ENCODE measurements at places on chromosomes 12 and 14.

DNA sequence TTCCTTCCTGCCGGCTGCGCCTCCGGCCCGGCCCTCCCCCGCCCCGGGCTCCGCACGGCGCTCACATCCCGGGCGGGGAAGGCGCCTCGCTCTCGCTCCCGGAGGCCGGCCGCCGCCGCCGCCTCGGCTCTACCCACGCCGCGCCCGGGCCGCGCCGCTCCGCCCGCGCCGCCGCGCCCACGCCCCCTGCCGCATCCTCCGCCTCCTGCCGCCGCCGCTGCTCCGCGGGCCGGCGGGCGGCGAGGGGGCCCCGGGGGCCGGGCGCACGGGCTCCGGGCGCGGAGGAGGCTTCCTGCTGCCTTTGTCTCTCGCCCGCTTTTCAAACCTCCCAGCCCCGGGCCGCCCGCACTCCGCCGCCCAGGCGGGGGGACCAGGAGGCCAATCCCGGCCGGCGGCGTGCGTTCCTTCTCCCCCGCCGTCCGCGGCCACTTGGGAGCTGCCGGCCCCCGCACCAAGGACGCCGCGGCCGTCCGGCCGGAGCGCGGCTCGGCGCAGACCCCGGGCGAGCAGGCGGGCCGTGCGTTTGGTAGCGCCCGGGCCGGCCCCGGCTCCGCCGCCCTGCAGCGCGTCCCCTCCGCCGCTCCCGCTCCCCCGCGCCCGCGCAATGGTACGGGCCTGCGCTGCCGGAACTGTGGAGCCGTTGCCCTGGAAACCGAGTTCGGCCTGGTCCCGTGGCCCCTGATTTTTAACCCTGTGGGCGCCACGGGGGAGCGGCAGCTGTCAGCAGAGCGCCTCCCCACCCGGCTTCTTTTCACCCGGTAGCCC is at the start of gene FBXL14:
Gene FBXL14 (minus strand): TSS at position 321 of the 765 bp plus-strand sequence. CDS start 515 bp downstream, outside the sequence.
- H3K4me1 ChIP-seq = peaks cover 50% of the 10 kb centered on the region
- H3K27me3 ChIP-seq = no peaks in the 10 kb centered on the region
- H3K27ac ChIP-seq = peak within 1 kb of the TSS; percentile 93
- DNase-seq = peak; percentile 91

- H3K4me1 ChIP-seq = no peaks in the 10 kb centered on the region
- no peaks in the 10 kb centered on the region for H3K27me3 ChIP-seq
- no peak overlapping the region for H3K27ac ChIP-seq
- DNase-seq = no peak
- no peak overlapping the region for H3K4me3 ChIP-seq
These were observed 152.1 kb downstream of the METTL25 start for GRCh38 chr12:82510386-82510785.

- H3K27ac ChIP-seq = peak overlapping the region; percentile 11
- H3K27me3 ChIP-seq = peaks cover 17% of the 10 kb centered on the region
- peaks cover 10% of the 10 kb centered on the region for H3K4me1 ChIP-seq
- peak overlapping the region; percentile 81 for H3K4me3 ChIP-seq
- no peaks in the 10 kb centered on the region for H3K36me3 ChIP-seq
These were observed 196.9 kb downstream of the ALG10 start for GRCh38 chr12:34219046-34219770.

DNA sequence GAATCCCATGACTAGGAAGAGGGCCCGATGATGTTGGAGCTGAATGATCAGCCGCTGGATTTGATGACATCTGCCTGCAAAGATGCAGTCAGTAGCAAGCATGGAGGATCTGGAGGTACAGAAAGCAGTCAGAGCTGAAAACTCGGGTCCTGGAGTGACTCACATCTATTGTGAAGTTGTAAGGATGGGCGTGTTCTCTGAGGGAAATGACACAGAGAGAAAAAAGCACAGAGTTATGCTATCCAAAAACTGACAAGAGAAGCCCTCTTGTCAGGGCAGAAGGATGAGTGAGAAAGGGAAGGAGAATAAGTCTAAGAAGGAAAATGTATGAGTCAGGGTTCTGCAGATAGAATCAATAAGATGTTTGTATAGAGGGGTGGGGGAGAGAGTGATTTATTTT is 380.4 kb upstream of the CCDC196 start:
- no peak for DNase-seq
- H3K4me1 ChIP-seq = peaks cover 4% of the 10 kb centered on the region
- no peaks in the 10 kb centered on the region for H3K27me3 ChIP-seq
- no peak overlapping the region for H3K4me3 ChIP-seq

DNA sequence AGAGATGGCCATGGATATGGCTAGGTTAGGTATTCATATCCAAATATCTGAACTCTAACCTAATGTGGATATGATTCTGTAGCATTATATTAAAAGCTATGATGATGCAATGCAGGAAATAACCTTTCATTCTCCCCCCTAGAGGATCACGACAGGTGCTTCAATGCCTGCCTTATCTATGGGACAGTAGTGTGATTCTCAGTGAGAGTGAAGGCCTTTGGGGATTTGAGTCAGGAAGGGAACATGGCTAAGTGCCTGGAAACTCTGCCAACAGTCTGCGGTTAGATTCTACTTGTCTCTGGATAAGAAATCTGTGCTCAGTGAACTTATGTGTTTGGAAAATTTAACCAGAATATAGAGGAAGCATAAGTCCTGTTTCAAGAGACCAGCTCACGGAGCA is 81.8 kb downstream of the SLC38A1 start:
- peaks cover 98% of the 10 kb centered on the region for H3K36me3 ChIP-seq
- H3K4me1 ChIP-seq = peaks cover 47% of the 10 kb centered on the region
- no peak overlapping the region for H3K4me3 ChIP-seq
- H3K27ac ChIP-seq = peak overlapping the region; percentile 90

DNA sequence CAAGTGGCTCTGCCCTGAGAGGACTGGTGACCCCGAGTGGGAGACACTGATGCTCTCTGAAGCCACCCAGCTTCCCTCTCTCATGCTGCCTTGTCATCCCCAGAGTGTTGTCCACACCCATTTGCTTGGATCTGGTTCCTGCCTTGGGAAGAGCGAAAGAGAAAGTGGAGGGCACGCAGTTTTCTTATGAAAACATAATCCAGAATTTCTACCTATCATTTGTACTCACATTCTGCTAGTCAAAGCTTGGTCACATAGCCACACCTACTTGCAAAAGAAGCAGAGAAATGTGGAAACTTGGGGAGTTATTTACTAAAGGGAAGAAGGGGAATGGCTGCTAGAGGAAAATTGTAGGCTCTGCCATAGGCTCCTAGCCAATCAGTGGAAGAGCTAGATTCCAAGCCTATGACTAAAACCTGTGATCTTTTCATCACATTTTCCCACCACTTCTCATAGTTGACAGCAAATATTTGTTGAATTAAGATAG is 326.3 kb downstream of the ZFP36L1 start:
- no peak for DNase-seq
- no peak overlapping the region for H3K4me3 ChIP-seq
- H3K27ac ChIP-seq = no peak overlapping the region
- H3K27me3 ChIP-seq = no peaks in the 10 kb centered on the region
- peaks cover 2% of the 10 kb centered on the region for H3K36me3 ChIP-seq

GRCh38 chr12:69151254-69151764 is 88.1 kb upstream of the CPSF6 start:
- peaks cover 32% of the 10 kb centered on the region for H3K4me1 ChIP-seq
- no peak overlapping the region for H3K27ac ChIP-seq
- DNase-seq = no peak
- H3K27me3 ChIP-seq = no peaks in the 10 kb centered on the region
- H3K4me3 ChIP-seq = no peak overlapping the region
- no peaks in the 10 kb centered on the region for H3K36me3 ChIP-seq

DNA sequence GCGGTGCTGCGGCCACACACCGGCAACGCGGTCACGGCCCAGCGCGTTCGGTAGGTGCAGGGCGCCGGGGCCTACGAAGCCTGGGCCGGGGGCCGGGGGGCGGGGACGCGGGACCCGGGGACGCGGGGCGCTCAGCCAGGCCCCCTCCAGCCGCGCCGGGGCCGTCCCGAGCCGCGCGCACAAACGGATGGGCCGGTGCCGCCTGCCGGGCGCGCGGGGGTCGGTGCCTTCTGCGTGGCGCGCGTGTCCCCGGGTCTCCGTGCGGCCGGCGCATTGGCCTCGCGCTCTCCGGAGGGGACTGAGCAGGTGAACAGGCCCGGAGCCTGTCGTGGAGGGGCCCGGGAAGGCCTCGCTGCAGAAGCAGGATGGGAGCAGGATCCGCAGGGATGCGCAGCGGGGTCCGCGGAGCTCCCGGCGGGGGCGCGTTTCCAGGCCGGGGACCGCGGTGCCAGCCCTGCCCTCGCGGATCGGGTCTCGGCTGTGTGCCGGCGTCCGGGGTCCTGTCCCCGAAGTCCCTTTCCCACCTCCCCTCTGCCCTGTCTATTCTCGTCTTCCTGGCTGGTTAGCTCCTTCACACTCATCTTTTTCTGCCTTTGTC is 421 bp downstream of the GLT1D1 start:
- H3K4me1 ChIP-seq = peaks cover 1% of the 10 kb centered on the region
- H3K27me3 ChIP-seq = peaks cover 49% of the 10 kb centered on the region
- no peak for DNase-seq
- H3K36me3 ChIP-seq = no peaks in the 10 kb centered on the region

- H3K4me1 ChIP-seq = no peaks in the 10 kb centered on the region
- H3K36me3 ChIP-seq = no peaks in the 10 kb centered on the region
- no peak for DNase-seq
- no peaks in the 10 kb centered on the region for H3K27me3 ChIP-seq
- no peak overlapping the region for H3K27ac ChIP-seq
These were observed 220.9 kb downstream of the FOXG1 start for GRCh38 chr14:28987516-28987915.

DNA sequence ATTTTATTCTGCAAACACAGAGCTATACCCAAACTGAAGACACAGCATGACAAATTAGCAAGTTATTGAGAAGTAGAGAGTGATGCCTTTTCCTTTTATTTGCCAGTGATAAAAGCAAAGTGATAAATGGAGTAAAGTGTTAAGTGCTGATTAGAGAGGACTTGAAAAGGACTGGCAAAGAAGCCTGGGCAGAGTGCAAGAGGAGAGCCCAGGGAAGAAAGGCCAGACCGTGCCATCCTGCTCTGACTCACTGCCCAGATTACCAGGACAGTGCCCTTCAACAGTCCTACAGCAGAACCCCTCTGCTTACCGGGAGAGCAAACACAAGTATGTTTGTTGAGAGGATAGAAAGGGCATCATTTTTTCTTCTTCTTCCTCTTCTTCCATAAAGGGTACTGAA is 106.5 kb downstream of the ETV6 start:
- H3K27ac ChIP-seq = no peak overlapping the region
- DNase-seq = no peak
- peaks cover 83% of the 10 kb centered on the region for H3K36me3 ChIP-seq

- H3K27me3 ChIP-seq = peaks cover 70% of the 10 kb centered on the region
- no peak overlapping the region for H3K4me3 ChIP-seq
- no peaks in the 10 kb centered on the region for H3K36me3 ChIP-seq
- H3K4me1 ChIP-seq = peaks cover 8% of the 10 kb centered on the region
These were observed 8.7 kb downstream of the WNT1 start for GRCh38 chr12:48986720-48987291.

DNA sequence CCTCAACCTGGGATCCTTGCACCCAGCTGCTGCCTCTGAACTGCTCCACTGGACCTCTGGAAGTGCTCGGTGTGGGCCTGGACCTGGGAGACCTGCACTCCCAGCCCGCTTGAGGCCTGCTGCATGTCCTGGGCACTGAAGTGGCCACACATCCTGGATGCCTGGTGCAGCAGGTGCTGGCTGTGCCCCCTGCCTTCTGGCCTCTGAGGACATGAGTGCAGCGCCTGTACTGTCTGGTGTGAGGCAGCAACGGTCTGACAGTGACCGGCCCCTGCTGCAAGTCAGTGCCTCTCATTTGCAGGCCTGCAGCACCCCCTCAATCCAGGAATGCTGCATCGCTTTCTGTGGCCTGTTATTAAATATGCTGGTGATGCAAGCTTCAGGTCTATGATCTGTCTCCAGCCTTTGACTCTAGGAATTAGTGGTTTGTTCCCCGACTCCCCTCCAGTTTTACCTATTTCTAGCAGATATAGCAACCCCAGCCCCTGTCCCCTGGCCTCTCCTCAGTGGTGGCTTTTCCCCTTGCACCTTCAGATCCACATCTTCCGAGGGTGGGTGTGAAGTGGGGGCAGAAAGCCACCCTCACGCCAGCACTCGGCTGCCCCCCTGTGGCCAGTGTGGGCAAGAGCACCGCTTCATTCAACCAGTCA is 3.6 kb downstream of the SMIM41 start:
- no peak overlapping the region for H3K27ac ChIP-seq
- H3K27me3 ChIP-seq = peaks cover 10% of the 10 kb centered on the region
- peaks cover 12% of the 10 kb centered on the region for H3K36me3 ChIP-seq
- peaks cover 4% of the 10 kb centered on the region for H3K4me1 ChIP-seq
- H3K4me3 ChIP-seq = no peak overlapping the region
- DNase-seq = peak; percentile 79

DNA sequence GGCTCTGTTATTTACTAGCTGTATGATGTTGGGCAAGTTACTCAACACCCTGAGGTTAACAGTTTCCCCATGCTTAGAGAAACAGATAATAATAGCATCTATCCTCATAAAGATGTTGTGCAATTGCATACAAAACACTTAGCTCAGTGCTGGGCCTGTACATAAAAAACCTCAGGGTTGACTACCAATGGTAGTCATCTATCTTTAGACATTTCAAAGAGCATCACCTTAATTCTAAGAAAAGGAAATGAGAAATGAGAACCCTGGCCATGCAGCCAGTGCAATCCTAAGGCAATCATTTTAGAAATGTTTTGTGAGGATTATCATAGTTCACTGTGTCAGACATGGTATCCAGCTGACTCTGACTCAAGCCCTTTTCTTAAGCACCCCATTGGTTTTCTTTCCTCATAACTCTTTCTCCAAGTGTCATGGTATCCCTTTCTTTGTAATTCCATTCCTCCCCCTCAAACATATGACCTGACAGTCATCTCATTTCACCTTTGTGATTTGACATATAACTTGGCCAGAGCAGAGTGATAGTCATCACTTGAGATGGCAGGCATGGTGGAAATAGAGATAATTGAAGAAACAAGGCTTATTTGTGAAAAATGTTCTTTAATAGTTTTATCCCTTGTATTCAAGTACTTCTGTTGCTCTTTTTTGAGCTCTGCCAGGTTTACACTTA is 29.5 kb upstream of the OSBPL8 start:
- H3K4me3 ChIP-seq = no peak overlapping the region
- no peaks in the 10 kb centered on the region for H3K27me3 ChIP-seq
- peak overlapping the region; percentile 12 for H3K27ac ChIP-seq

GRCh38 chr12:27394676-27395075 is 51.9 kb upstream of the SMCO2 start:
- no peaks in the 10 kb centered on the region for H3K4me1 ChIP-seq
- H3K27me3 ChIP-seq = peaks cover 6% of the 10 kb centered on the region
- H3K27ac ChIP-seq = no peak overlapping the region
- H3K4me3 ChIP-seq = no peak overlapping the region
- DNase-seq = no peak

GRCh38 chr12:4710113-4710512 is 10.1 kb upstream of the GALNT8 start:
- H3K27me3 ChIP-seq = peaks cover 14% of the 10 kb centered on the region
- no peaks in the 10 kb centered on the region for H3K4me1 ChIP-seq
- H3K4me3 ChIP-seq = no peak overlapping the region
- no peak overlapping the region for H3K27ac ChIP-seq
- H3K36me3 ChIP-seq = no peaks in the 10 kb centered on the region

GRCh38 chr12:73935817-73936216 is 601.8 kb upstream of the ATXN7L3B start:
- no peak for DNase-seq
- no peaks in the 10 kb centered on the region for H3K27me3 ChIP-seq
- H3K4me1 ChIP-seq = no peaks in the 10 kb centered on the region
- no peak overlapping the region for H3K4me3 ChIP-seq
- no peaks in the 10 kb centered on the region for H3K36me3 ChIP-seq
- no peak overlapping the region for H3K27ac ChIP-seq
